ENCODE measurements at places on chromosomes 6 and 20.
A peak's percentile ranks its signal among the peaks of the same experiment; 100 is the strongest.

DNA sequence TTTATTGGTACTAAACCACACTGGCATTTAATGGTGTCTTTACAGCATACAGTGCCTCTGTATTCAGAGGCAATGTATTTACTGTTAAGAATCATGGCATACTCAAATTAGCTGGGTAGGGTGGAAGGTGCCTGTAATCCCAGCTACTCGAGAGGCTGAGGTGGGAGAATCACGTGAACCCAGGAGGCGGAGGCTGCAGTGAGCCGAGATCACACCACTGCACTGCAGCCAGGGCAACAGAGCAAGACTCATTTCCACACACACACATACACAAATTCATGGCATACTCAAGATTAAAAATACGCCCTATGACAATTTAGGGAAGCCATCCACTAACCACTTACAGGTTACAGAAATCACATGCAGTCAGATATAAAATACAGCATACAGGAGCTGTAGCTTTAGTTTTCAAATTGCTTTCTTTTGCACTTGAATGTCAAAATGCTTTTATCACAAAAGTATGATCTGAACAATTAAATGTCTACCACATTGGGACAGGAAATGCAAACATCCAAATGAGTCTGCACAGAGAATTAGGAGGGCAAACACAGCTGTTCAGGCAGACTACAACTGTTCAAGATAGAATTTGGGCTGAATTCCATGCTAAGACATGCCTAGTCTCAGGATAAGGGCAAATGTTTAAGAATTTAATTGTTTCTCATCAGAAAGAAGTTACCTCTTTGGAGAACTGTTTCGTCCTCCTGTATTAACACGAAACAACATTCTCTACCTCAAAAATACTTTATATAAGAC, 36.4 kb downstream of the CSNK2A1 start:
- DNase-seq, result no peak

DNA sequence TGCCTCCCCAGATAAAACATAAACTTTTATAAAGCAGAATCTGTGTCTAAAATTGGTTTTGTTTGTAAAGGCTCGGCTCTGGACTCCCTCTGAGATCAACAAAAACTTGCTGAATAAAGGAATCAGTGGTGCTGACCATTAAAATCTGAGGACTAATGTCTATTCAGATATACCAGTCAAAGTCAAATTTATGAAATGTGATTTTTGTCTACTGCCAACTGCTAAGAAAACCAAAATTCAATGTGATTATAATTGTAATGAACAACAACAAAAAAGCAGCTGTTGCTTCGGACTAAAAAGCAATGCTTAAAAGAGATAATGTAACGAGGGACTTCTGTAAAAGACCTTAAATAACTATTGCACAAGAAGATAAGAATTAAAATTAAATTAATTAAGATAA, 26.6 kb downstream of the PRKN start:
- no peak for DNase-seq

DNA sequence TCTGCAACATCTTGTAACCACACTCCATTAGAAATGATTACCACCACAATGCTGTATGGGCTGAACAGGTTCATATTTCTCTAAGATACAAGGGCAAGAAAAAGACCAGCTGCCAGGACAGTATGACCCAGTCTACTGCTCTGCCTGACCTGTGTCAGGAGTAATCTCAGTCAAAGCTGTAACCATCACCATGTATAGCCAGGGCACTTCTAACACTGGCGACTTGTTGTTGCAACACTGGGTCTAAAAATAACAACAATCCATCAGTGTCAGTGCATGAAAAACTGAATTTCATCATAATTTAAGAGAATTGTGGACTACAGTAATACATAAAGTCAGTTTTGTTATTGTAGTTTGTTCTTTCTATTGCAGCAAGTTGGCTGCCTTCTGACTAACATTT, 738.6 kb upstream of the ADGRB3 start:
- DNase-seq, result no peak

DNA sequence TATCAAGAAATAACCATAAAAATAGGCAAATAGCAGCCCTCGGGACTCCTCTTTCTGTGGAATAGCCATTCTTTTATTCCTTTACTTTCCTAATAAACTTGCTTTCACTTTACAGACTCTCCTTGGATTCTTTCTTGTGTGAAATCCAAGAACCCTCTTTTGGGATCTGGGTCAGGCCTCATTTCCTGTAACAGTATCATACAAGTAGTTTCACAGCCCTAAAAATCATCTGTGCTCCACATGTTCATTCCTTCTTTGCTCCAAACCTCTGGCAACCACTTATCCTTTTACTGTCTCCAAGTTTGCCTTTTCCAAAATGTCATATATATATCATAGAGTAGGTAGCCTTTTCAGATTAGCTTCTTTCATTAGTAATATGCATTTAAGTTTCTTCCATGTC, 13.5 kb upstream of the NT5E start:
- no peak for DNase-seq

DNA sequence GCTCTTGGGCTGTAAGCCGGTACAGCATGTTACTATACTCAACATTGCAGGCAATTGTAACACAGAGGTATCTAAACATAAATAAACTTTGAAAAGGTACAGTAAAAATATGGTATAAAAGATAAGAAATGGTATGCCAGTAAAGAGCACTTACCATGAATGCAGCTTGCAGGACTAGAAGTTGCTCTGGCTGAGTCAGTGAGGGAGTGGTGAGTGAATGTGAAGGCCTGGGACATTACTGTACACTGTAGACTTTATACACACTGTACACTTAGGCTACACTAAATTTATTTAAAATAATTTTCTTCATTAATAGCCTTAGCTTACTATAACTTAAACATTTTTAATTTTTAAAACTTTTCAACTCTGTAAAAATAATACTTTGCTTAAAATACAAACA, 37.8 kb upstream of the ANKEF1 start:
- DNase-seq, result no peak

GRCh38 chr6:119312875-119313338, 36.7 kb downstream of the MAN1A1 start:
- no peak for DNase-seq

- no peak for DNase-seq
These were observed 12.0 kb downstream of the ZSCAN31 start for GRCh38 chr6:28323813-28324424.

GRCh38 chr20:40279390-40279789, 409.6 kb downstream of the MAFB start:
- peak; percentile 38 for DNase-seq

- no peak for DNase-seq
These were observed 969.7 kb downstream of the KIF16B start for GRCh38 chr20:15603506-15603905.

GRCh38 chr6:20747991-20748390, 213.7 kb downstream of the CDKAL1 start:
- DNase-seq, result no peak

DNA sequence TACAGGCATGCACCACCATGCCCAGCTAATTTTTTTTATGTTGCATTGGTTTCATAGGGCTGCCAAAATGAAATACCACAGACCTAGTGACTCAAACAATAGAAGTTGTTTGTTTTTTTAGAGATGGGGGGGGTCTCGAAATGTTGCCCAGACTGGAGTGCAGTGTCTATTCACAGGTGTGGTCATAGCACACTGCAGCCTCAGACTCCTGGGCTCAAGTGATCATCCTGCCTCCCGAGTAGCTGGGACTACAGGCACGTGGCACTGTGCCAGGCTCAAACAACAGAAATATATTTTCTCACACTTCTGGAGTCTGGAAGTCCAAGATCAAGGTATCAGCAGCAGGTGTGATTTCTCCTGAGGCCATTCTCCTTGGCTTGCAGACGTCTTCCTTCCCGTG, 6.6 kb upstream of the SLC16A10 start:
- peak; percentile 49 for DNase-seq
